ENCODE measurements at places on chromosomes 7 and 10. TPM values are rescaled to one million over a fixed set of nuclear protein-coding genes. Genes with fewer than 3 reads are reported as not detected.

GRCh38 chr7:70833726-70834125 is 298.2 kb upstream of the GALNT17 start:
- DNase-seq, result no peak

Gene CAV2
- 29.1 TPM for polyA plus RNA-seq

Gene OR9A2
- not detected for polyA plus RNA-seq

Gene CDNF
- polyA plus RNA-seq, result 2.6 TPM

Gene SPDYE2
- 2.1 TPM for polyA plus RNA-seq

GRCh38 chr10:95394161-95394880 is 103.5 kb upstream of the PDLIM1 start:
- no peak for DNase-seq

DNA sequence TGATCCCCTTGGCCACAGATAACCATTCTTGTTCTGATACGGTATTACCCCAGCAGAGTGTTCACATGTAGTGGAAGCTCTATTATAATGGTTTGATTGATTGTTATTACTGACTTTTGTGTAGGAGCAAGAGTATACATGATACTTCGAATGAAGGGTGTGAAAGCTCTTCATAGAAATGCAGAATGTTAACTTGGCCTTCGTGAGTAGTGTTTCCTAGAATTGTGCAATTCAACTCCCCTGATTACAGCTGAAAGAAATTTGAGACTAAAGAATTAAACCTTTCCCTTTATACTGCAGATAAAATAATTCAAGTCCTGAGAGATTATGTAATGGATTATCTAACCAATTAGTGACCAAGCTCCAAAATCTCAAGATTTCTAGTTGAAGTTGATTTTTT is 38.2 kb downstream of the MKLN1 start:
- DNase-seq, result no peak

- DNase-seq, result no peak
These were observed 161.9 kb downstream of the CELF2 start for GRCh38 chr10:11179516-11180105.

DNA sequence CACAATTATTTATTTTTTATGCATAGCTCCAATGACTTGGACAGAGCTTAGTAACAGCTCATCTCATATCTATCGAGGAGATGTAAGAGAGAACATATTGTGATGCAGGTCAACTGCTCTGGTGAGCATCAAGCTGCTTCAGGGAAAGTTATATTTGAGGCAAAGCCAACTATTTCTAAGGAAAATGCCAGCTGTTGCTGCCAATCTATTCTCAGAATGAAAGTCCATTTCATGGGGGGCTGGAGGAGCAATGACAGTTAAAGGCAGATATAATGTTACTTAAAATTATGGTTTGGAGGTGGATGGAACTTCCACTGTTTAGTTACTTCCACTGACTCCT is 424.8 kb downstream of the KIF20B start:
- no peak for DNase-seq

GRCh38 chr10:124942317-124943169 is 620 bp downstream of the ZRANB1 start:
- no peak for DNase-seq

GRCh38 chr10:127154831-127155620 is 41.4 kb downstream of the INSYN2A start:
- DNase-seq, result no peak

DNA sequence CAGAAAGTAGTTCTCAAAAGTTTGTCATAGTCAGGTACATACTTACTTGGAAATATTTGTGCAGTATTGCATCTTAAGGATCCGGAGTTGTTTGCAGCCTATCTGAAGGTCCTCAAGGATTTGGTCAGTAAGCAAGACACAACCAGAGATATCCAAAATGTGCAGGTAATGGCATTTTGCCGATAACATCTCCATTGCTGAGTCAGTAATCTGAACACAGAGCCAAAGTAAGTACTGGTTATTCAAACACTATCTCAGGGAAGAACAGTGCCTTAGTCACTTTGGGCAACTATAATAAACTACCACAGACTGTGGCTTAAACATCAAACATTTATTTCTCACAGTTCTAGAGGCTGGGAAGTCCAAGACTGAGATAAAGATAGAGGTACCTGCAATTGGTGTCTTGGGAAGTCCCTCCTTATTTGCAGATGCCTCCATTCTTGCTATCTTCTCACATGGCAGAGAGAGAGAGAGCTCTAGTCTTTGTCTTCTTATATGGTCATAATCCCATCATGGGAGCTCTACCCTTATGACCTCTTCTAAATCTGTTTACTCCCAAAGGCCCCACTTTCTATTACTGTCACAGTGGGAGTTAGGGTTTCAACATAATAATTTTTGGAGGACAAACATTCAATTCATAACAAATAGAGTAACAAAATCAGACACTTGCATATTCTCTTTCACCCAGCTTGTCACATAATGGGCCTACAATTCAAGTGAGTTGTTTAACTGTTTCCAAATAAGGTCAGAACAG is 73.4 kb downstream of the FAM185A start:
- DNase-seq, result no peak

Gene LIPM
- not detected for polyA plus RNA-seq

- no peak for DNase-seq
These were observed 131.5 kb downstream of the ANLN start for GRCh38 chr7:36521133-36521532.

DNA sequence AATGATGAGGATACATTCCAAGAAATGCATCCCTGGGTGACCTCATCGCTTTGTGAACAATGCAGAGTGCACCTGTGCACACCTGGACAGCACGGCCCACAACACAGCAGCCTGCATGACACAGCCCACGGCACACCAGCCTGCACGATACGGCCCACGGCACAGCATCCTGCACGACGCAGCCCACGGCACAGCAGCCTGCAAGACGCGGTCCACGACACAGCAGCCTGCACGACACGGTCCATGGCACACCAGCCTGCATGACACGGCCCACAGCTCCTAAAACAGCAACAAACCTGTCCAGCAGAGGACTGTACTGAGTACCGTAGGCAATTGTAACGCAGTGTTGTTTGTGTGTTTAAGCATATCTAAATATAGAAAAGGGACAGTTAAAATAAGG is 134.7 kb upstream of the PPP2R2D start:
- no peak for DNase-seq

Gene GPNMB
- 34.4 TPM for polyA plus RNA-seq

GRCh38 chr7:22094413-22095342 is 149.0 kb upstream of the CDCA7L start:
- no peak for DNase-seq

DNA sequence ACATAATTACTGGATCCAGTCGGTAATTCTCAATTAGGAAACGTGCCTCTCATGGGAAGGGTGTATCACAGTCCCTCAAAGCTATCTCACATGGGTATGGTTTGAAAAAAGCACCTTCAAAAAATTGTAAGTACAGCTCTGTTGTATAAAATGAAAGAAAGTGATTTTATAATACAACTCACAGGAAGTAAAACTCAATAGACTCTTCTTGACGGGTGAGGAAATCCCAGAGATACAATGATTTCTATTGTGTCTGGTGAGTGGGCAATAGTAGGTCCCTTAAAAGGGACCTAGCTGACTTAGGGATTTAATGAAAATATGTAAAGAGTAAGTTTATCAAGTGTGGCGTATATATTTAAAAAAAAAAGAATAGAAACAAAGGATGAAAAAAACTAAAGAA is 27.0 kb downstream of the TASOR2 start:
- no peak for DNase-seq

Gene TMEM213
- polyA plus RNA-seq, result 46.3 TPM

GRCh38 chr7:128796327-128796726 is 4.6 kb downstream of the CCDC136 start:
- DNase-seq, result no peak

Gene CFAP43
- 20.5 TPM for polyA plus RNA-seq

DNA sequence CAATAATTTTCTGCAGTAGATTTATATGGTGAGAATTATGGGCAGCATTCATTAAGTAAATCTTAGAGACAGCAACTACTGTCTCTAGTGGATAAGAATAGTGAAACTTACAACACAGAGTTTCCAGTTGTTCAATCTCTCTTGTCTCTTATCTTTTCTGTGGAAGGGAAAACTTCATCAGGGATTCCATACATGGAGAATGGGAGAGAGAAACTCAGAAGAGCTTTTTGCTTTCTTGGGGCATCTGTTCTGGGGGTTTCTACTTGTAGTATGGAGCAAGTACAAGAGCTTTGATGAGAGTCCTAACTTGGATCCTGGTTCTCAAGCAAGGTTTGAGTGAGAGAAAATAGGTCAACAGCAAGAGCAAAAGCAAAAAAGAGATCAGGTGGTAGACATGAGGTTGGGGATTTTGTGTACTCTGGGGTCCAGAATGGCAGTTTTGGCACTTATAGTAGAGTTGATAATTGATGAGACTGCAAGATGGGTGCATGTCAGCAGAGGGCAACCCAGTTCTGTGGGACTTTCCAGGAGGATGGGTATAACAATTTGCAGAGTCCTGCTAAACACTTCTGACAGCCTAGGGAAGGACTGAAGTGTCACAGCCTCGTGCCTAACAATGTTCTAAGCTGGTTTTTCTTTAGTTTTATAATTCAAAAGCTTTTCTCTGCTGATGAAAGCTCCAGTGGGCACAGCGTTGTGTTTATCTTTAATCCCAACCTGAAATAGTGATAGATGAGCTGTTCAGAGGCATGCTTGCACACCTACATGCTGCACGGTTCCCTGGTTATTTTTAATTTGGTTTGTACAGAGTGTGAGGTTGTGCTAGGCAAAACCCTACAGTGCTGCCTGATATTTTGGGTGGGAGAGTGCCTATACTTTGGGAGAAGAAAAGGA is 32.0 kb upstream of the STRIP2 start:
- no peak for DNase-seq

Gene CALN1
- 0.46 TPM for polyA plus RNA-seq

Gene SEC61G
- polyA plus RNA-seq, result 214 TPM

GRCh38 chr7:147199868-147200267 is 1083.3 kb downstream of the CNTNAP2 start:
- DNase-seq, result no peak

GRCh38 chr10:49750546-49750945 is 11.6 kb downstream of the OGDHL start:
- no peak for DNase-seq

Gene PRTFDC1
- polyA plus RNA-seq, result 37.3 TPM

- no peak for DNase-seq
These were observed 541.7 kb upstream of the GALNT17 start for GRCh38 chr7:70590126-70590854.

DNA sequence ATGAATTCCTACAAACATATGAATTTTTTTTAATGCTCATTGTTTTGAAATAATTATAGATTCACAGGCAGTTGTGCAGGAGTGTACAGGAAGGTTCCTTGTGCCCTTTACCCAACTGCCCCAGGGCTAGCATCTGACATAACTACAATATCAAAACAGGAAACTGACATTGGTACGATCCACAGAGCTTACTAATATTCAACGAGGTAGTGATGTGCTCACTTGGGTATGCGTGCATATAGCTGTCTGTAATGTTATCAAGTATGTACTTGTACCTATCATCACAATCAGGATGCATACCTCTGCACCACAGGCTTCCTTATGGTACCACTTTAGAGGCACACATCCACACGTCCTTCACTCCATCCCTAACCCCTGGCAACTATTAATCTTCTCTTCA is 68.3 kb downstream of the BMS1 start:
- DNase-seq, result no peak

- no peak for DNase-seq
These were observed 329 bp downstream of the NOLC1 start for GRCh38 chr10:102152545-102152890.

Gene KCNMA1
- polyA plus RNA-seq, result 3.6 TPM

GRCh38 chr10:36336315-36336714 is 694.2 kb upstream of the FZD8 start:
- DNase-seq, result no peak

Gene FFAR4
- polyA plus RNA-seq, result not detected

GRCh38 chr10:114754445-114755320 is 66.9 kb upstream of the FHIP2A start:
- DNase-seq, result no peak

DNA sequence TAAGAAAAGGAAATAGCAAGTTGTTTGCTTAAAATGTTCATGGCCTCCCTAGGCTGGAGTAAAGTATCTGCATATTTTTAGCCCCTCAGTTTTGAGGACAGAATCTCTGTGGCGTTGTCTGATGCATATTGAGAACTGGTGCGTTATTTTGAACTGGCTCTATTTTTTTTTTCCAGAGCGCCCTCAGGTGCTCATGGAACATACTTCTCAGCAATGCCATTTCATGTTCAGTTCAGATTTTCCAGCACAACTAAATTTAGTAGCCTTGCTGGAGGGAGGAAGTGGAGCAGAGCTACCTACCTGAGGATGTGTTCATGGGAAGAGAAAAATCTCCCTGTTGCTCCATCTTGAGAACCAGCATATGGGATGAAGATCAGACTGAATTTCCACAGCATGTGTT is 870.5 kb downstream of the LRMDA start:
- DNase-seq, result no peak

GRCh38 chr7:99525713-99526440 is 21.4 kb downstream of the ZKSCAN5 start:
- no peak for DNase-seq

GRCh38 chr10:132421847-132422751 is 25.1 kb downstream of the PWWP2B start:
- DNase-seq, result no peak

- no peak for DNase-seq
These were observed 1.4 kb downstream of the C10orf71 start for GRCh38 chr10:49300140-49300974.

DNA sequence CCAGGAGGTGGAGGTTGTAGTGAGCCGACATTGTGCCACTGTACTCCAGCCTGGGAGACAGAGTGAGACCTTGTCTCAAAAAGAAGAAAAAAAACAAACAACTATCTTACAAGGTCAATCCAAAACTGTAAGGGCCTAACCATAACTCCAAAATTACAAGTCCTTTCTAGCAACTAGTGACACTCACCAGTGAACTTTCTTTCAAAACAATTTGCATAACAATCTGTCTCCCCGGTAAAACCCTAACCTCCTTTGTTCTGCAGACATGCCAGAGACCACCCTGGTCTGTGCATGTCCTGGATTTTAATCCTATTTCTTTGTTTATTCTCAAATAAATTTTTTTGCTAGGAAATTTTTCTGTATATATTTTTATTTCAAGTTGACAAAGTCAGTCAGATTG is 68.1 kb downstream of the EXOC6 start:
- no peak for DNase-seq
